Foreskin keratinocyte (primary cell): ENCODE measurements at places on chromosomes 5 and 9.

DNA sequence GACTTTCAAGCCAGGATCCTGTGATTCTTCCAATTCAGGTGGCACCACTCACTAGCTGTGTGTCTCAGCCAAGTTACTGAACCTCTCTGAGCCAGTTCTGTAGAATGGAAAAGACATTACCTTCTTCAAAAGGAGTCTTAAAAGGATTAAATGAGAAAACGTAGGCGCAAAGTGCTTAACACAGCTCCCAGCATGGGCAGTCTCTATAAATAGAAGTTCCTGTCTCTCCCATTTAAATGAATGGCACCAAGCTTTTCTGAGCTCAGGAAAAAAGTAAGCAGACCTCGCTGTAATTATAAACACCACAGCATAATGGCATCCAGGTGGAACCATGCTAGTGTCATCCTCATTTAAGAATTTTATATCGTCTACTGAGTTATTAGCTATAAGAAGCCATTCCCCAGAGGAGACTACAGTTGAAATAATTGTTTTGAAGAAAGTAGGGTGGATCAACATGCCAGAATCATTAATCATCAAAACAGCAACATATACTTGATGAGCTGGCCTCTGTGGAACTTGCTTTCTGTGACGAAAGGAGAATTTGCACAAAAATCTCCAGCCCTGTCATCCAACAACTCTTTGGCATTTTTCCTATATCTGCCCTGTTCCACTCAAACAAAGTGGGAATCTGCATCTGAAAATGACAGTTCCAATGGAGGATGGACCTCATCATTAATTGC lies 188.9 kb downstream of the SPOCK1 start:
- peak; percentile 94 for DNase-seq

GRCh38 chr9:89853931-89854330 lies 249.1 kb downstream of the GADD45G start:
- DNase-seq = no peak

GRCh38 chr9:96317335-96317980 lies 15.5 kb upstream of the HSD17B3 start:
- DNase-seq = no peak

DNA sequence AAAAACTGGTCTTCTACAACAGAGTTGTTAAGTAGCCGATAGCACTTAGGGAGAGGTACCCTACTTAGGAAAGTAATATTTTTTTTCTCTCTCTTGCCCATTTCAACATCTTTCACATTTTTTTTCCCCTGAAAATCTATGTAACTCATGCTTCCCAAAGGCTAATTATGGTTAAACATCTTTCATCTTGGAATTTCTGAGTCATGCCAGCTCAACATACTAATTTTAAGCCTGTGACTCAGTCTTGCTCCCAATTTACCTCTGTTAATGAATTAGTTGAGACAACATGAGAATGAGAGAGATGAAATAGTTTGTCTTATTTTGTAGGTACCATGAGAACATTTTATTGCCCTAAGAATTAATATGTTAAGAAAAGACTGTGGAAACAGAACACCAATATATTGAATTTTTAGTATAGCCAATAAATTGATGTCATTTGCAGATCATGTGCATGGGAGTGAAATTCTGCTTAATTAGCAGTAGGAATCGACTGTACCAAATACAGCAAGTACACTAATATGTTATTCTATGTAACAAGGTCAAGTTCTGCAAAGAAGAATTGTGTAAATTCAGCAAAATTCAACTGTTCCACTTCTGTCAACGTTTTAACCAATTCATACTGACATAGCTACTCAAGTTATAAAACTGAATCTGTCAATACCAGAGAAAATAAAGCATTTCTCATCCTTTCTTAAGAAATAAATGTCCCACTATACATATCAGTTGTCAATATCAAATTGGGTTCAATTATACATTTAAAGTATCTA lies 550.0 kb downstream of the PTPRD start:
- peak; percentile 37 for DNase-seq

- DNase-seq = no peak
Measured at GRCh38 chr5:17810734-17811133, 176.5 kb downstream of the TAF11L14 start.

DNA sequence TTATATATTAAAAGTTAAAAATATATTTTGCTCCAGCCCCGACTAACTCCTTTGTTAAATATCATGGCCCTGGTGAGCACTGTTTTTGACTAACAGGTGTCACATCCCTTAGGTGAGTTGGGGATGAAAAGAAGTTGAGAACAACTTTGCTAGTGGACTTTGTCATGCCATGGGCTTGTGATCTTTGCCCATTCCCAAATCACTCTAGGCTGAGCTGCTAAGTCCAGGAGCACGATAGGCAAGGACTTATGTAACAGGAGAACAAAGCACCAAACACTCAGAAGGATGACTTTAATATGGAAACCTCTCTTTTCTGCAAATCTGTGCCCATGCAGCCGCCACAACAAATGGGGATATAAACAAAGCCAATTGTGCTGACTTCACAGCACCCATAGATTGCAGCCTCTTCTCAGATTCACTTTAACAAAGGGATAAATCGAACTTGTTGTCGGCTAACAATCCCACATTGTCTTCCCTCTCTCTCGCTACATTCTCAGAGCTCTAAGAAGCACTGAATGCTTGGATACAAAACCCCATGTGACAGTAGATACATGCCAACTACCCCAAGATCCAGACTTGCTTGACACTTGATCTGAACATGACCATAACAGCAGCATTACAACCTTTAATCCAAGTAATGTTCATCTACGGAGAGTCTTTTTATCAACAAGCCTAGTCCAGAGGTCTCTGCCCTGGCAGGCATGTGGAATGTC lies 86.8 kb upstream of the CD180 start:
- DNase-seq = peak; percentile 47

DNA sequence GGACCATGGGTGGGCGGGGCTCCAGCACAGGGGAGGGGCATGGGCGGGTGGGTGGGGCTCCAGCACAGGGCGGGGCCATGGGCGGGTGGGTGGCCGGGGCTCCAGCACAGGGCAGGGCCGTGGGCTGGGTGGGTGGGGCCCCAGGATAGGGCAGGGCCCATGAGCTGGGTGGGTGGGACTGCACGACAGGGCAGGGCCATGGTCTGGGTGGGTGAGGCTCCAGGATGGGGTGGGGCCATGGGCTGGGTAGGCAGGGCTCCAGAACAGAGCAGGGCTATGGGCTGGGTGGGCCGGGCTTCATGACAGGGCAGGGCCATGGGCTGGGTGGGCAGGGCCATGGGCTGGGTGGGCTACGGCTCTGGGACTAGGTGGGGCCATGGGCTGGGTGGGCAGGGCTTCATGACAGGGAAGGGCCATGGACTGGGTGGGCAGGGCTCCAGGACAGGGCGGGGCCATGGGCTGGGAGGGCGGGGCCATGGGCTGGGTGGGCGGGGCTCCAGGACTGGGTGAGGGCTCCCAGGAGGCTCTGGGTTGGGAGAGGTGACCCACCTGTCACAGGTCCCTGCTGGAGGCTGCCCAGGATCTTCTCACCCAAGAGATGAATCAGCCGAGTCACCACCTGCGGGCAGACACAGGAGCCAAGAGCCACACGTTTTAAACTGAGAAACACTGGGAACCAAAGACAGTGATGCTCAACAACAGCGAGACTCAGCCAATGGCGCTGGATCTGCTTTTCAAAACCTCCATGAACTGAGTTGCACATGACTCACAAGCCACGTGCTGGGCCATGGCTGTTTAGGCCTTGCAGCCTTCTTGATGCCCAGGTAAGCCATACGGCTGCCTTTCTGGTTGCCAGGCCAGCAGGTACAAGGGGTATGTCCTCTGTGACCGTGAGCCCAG lies 33.6 kb upstream of the NSMF start:
- no peak for DNase-seq

- no peak for DNase-seq
Measured at GRCh38 chr9:69542942-69543704, 129.0 kb downstream of the APBA1 start.

DNA sequence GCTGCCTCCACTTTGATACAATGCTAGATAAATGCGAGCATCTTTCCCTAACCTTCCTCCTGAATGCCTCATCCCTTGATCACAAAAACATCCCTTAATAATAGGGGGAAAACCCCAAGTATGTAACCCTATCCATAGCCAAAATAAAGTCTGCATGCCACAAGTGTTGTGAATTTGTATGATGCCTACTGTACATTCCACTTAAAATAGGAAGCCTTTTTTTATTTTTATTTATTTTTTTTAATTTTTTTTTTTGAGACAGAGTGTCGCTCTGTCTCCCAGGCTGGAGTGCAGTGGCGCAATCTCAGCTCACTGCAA lies 207.0 kb downstream of the AOPEP start:
- no peak for DNase-seq

- DNase-seq = no peak
Measured at GRCh38 chr5:150081541-150082283, 4.6 kb downstream of the CSF1R start.

DNA sequence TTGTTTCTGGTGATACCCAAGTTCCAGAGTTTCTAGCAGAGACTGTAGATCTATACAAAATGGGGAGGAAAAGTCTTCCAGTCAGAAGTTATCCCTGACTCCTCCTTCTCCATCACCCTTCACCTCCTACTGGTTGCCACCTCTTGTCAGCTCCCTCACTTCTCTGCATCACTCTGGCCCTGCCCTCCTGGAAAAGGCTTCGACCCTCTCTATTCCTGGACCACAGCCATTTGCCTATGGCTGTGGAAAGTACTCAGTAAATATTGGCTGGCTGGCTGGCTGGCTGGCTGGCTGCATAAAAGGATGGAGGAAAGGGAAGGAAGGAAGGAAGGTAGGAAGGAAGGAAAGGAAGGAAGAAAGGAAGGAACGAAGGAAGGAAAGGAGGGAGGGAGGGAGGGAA lies 32.7 kb upstream of the ABCA1 start:
- DNase-seq = no peak

GRCh38 chr5:87188391-87188790 lies 79.3 kb upstream of the RASA1 start:
- no peak for DNase-seq

DNA sequence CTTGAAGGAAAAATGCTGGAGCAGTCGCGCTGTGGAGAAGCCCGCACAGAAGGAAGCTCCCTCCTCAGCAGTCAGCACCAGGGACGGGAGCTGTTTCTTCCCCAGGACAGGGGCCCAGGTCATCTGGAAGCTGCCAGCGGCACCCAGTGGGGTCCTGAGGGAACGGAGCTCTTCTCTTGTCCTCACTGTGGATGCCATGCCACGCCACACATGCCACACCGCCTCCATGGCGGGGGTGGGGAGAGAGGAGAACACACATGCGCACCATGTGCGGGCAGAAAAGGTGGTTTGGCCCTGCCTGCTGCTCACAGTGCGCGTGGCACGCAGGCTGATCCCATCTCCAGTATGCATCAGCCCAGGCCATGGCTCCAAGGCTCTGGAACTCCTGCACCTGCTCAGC lies 41.7 kb upstream of the ZNF354B start:
- no peak for DNase-seq

GRCh38 chr5:56498759-56499395 lies 265.7 kb upstream of the ANKRD55 start:
- DNase-seq = no peak

DNA sequence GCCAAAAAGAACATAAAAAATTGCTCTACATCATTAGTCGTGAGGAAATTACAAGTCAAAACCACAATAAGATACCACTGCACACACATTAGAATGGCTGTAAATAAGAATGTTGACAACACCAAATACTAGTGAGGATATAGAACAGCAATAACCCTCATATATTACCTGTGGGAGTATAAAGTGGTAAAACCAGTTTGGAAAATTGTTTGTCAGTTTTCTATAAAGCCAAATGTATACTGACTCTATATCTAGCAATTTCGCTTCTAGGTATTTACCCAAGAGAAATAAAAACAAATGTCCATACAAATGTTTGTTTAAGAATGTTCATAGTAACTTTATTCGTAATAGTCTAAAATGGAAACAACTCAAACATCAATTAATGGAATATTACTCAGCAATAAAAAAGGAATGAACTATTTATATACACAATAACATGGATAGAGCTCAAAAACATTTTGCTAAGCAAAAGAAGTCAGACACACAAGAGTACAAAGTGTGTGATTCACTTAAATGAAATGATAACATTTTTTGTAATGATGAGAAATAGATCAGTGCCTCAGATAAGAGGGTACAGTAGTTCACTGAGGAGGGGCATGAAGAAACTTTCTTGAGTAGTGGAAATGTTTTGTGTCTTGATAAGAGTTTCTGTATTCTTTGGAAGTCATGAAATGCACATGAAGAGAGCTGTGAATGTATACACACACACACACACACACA lies 219.6 kb upstream of the ZNF462 start:
- peak; percentile 56 for DNase-seq

DNA sequence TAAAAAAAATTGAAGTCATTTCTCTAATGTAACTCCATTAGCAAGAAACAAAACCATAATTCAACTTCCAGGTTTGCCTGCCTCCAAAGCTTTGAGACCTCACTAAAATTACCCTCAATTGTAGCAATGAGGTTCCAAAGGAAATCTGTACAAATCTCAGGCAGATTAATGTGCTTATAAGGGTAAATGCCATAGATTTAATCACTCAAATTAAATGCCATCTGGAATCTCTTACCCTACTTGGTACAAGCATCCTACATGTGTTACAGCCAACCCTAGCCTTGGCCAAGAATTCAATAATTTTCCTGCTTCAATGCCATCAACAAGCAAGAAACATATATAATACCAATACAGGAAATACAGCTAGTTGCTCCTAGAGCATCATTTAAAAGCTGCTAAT lies 452.8 kb downstream of the RAB3C start:
- DNase-seq = no peak

- no peak for DNase-seq
Measured at GRCh38 chr9:78986446-78986845, 585.3 kb upstream of the TLE4 start.

- DNase-seq = no peak
Measured at GRCh38 chr5:83922699-83923098, 202.0 kb upstream of the HAPLN1 start.

- no peak for DNase-seq
Measured at GRCh38 chr5:141787376-141787775, 90.8 kb downstream of the PCDH1 start.

DNA sequence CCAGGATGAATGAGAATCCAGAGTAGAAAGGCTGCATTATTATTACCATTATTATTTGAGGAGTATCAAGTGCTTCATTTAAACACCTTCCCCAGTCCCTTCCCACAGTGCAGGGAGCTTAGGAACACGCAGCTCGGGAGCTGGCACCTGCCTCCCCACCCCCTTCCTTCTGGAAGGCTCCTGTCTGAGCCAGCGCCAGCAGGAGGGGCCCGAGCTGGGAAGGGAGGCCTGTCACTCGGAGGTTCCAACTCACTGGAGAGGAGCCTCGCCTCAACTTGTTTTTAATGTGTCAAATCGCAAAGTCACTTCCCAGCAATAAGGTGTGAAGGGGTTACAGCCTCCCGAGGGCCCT lies 156.4 kb upstream of the IRX4 start:
- DNase-seq = peak; percentile 10

GRCh38 chr5:61402244-61402823 lies 70.3 kb downstream of the ZSWIM6 start:
- DNase-seq = no peak

- no peak for DNase-seq
Measured at GRCh38 chr5:1892211-1892610, 9.5 kb upstream of the IRX4 start.

DNA sequence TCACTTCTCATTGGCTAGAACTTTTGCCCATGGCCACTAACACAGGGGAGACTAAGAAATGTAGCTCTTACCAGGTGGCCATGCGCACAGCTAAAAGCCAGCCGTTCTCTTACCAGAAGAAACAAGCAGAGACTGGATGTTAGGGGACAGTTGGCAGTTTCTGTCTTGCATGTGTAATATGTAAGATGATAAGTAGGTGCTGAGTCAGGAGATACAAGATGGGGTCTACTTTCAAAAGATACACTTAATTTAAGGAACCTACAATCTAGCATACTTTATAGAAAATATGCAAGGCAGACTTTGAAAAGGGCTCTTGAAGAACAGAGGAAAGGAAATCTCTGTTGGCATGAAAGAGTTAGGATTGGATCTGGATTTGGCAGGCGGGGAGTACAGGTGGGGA lies 244.5 kb downstream of the ZSWIM6 start:
- DNase-seq = no peak
